ELR (cell line): ENCODE measurements at places on chromosomes 2 and 18.

DNA sequence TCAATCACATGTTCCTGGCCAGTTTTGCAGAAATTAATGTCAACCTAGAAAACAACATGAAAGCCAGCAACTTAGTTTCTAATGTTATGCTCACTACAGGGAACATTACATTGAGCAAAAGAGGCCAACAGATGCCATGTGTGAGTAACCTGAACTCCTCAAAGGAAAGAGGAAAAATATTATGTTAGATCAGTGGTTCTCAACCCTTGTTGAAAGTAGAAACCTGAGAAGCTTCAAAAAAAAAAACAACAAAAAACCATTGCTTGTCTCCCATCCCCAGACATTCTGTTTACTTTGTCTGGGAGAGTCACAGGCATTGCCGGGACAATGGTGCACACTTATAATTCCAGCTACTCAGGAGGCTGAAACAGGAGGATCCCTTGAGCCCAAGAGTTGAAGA, 57.7 kb downstream of the METTL4 start:
- DNase-seq = no peak

- DNase-seq = no peak
These were observed 14.6 kb downstream of the NBAS start for GRCh38 chr2:15546297-15547098.

DNA sequence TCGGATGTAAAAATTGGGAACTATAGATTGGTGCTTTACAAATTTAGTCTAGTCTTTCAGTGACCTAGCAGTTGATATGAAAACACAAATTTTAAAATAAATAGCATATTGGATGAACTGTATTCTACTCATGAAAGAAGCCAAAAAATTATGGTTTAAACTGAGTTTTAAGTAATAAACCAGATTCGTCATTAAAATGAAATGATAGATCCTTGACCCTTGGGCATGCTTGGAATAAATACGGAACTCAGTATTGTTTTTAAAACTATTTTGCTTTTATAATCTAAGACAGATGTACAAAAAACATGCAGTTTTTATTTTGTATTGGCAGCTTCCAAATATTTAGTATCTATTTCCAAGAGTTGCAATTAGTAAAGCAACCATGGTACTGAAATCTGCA, 34.6 kb upstream of the TBR1 start:
- no peak for DNase-seq

DNA sequence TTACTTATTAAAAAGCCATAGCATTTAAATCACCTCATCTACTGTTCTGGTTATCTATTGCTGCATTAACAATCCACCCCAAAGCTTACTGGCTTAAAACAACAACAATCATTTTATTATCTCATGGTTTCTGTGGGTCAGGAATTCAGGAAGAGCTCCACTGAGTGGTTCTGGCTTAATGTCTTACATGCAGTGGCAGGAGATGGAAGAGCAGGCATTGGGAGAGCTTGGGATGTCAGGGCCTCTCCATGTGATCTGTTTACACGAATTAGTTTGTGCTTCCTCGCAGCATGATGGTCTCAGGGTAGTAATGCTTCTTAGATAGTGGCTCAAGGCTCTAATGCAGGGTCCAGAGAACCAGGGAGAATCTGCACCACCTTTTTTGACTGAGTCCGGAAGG, 14.4 kb upstream of the REL start:
- no peak for DNase-seq
